ENCODE measurements at places on chromosomes 16 and 17. TPM values are rescaled to one million over a fixed set of nuclear protein-coding genes. Genes with fewer than 3 reads are reported as not detected.

- DNase-seq = no peak
Measured at GRCh38 chr16:166375-167121, 770 bp downstream of the HBM start.

DNA sequence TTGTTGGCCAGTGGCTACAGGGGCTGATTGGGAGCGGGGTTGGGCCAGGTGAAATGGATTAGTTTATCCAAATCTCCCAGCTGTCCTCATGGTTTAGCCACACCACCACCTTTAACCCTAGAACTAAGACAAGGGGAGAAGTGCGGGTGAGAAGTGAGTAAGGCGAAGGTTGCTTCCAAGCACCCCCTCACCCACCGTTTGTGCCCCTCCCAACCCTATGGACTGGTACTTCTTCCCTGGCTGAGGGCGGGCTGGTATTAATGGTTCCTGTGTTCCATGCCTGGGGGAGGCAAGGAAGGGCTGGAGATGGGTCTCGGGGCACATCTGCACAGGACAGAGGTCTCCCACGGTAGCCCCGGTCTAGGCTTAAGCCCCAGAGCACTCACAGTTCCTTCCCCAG is 25.1 kb downstream of the NT5M start:
- DNase-seq = no peak

- no peak for DNase-seq
Measured at GRCh38 chr17:7720125-7720524, 2.6 kb downstream of the DNAH2 start.

GRCh38 chr17:70865993-70866804 is 696.9 kb downstream of the KCNJ2 start:
- DNase-seq = no peak

- DNase-seq = no peak
Measured at GRCh38 chr17:19286751-19287341, 49.7 kb downstream of the EPN2 start.

DNA sequence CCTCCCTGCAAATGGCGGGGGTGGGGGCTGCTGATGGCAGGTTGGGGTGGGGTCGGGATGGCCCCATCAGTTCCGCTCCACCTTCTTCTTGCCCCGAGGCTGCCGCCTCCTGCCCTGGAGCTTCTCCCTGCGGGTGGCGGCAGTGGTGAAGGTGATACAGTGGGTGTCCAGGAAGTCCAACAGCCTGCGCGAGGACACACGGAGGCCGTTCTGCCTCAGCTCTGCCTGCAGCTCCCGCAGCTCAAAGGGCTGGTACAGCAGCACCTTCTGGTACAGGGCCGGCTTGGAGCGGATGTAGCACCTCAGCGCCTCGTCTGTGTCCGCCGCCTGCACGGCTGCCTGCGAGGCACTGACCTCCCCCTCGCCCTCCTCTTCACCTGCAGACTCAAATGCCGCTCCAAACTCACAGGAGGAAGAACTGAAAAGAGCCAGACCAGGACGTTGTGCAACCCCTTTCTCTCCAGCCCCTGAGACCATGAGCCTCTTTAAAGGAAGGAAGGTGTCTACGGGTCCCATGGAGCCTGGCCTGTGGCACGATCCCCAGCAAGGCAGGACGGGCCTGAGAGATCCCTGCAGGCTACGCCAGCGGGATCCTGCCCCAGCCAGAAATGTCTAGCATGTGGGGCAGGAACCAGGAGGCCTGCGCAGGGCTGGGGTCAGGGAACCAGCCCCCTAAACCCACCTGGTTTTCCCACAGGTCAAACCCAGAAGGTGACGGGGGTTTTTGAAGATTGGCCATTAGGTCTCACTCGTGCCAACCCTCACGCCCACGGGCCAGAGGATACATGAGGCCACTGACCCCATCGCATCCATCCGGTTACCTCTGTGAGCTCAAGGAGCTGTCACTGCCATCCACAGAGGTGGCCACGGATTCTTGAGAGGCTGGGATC is 5.3 kb upstream of the NLRC3 start:
- DNase-seq = no peak

DNA sequence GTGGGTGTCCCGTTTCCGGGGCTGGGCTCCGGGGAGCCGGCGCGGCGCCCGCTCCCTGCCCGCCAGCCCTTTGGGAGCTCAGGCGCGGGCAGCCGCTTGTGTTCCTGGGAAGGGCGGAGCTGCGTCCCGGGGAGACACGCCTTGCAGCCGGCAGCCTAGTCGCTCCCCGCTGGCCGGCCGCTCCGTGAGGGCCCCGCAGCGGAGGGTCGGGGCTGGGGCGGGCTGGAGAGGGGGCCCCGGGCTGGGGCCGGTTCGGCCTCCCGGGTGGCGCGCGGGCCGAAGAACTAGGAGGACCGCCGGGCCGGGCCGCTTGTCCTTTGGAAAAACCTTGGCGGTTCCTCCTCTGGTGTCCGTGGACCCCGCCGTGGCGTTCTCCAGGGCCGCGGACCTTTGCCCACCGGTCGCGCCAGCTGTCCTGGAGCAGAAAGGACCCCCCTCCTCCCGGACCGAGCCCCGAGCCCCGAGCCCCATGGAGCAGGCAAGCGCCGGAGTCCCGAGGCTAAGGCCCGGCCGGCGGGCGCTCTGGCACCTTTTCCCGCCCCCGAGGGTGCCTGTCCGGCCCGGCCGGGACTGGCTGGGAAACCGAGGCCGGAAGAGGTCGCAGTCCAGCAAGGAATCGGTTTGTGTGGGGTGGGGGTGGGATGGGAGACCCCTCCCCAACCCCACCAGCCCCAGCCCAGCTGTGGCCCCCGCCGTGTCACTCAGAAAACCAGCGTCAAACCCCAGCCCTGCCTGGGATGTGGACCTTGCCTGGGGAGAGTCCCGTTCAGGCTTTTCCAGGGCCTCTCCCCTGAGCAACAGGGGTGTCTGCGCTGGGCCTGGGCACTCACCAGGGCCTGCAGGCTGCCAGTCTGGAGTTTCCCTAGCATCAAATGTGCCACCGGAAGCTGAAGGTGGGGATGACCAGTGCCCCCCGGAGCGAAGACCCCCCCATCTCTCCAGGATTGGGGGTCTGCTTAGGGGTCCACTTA is 6.8 kb upstream of the TBC1D3B start:
- DNase-seq = peak; percentile 39

DNA sequence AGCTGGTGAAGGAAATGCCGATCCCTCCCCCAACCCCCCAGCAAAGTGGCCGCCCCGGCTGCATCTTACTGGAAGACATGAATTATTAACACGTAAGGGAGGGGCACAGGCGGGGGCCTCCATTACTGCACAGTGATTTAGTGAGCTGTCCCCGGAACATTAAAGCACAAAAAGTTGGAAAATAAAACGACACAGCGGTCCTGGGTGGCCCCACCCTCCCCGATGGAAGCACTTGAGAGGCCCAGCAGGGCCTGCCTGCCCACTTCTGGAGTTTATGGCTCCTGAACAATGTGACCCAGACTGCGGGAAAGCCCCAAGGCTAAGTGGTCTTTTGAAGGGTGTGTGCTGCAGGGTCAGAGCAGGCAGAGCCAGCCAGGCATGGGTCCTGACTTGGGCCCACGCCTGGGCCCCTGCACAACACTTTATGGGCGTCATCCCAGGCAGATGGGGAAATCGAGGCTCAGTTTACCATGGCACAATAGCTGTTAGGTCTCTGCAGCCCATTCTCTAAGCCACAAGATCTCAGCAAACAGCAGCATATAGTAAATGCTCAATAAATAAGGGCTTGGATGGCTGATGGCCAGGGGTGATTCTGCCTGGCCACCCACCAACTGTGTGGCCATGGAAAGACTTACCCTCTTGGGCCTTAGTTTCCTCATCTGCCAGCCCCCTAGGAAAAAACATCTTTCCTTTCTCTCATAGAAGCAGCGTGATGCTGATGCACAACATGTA is 22.8 kb downstream of the CCDC102A start:
- no peak for DNase-seq

DNA sequence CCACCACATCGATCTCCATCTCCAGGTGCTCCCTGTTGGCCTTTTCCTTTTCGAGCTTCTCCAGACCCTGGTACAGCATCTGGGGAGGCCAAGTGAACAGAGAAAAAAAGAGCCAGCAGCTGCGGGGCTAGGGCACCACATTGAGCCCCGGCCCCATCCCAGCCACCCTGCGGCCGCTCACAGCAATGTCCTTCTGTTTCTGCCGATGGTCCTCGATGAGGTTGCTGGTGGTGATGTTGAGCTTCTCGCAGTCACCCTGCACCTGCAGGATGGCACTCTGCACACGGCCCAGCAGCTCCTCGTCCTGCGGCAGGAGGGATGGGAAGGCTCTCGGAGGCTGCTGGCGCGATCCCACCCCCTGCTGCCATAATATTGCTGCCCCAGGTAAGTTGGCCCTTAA is 15.5 kb downstream of the UBALD2 start:
- DNase-seq = no peak

DNA sequence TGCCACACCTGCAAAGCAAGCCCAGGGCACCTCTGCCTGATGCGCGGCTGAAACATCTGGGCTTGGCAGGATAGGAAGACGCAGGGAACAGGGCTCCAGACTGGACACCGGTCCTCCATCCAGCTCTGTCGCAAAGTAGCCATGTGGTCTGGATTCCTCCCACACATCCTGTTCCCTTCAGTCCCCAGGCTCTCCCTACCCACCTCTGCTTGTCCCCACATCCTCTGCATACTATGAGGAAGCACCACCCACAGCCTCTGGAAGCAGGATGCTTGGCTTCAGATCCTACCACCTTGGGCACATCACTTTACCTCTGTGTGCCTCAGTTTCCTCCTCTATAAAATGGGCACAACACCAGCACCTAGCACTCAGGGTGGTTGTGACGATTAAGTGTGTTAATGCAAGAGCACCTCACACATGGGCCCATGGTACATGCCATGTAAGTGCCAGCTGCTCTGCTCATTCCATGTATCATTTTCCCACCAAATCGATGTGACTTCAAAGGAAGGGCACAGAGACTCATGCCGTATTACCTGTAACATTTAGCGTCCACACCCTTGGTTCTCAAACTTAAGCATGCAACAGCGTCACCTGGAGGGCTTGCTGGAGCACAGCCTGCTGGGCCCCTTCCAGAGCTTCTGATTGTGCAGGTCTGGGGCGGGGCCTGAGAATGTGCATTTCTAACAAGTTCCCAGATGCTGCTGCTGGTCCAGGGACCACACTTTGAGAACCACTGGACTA is 138.6 kb upstream of the SDK2 start:
- no peak for DNase-seq

DNA sequence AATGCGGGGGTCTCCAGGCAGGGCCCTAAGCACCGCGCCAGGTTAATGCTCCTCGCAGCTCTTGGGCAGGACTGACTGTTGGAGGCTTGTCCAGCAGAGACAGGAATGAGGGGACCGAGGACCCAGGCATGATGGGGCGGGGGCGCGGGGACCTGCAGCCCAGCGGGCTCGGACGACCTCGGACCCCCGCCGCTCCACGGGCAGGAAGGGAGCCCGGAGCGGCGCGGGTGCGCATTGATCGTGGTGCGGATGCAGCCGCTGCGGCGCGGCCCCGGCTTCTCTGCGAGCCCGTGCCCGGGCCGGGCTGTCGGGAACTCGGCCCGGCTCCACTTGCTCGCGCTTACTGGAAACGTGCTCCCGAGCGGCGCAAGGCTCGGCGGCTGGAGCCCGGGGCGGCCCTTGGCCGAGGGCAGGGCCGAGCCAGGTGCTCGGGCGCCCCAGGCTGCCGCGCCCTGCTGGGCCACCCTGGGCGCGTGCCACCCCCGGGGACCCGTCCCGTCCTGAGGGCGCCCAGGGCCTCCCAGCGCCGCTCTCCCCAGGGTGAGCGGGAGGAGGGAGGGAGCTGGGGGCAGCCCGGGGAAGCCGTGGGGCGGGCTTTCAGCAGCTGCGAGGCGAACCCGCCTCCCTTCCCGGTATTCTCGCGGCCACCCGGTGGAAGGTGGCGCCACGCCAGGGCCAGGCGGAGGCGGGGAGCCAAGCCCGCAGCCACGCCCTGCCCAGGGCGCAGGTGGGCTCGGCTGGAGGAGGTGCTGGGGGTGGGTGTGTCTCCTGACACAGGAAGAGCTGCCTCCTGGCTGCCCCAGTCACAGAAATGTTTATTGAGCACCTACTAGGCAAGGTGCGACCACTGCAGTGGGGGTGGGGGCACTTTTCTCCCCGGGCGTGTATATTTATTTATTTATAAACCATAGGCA is 45.9 kb downstream of the SOCS3 start:
- peak; percentile 70 for DNase-seq

DNA sequence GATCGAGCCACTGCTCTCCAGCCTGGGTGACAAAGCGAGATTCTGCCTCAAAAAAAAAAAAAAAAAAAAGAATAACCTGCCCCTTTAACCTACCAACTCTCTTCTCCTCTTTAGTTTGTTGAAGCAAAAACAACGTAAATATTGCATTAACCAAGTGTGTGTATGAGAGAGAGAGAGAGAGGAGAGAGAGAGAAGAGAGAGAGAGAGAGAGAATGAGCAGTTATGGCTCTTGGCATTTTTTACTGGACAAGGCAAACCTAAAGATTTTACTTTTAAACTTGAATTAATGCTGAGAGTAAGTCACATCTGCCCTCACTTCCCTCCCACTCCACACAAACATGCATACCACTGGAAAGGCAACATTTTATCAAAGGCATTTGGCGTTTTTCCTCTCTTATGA is 3.0 kb upstream of the SLFN5 start:
- DNase-seq = no peak

Gene PRR15L
- not detected for total RNA-seq

Gene COL1A1
- total RNA-seq = 12.6 TPM

Gene NPIPA7
- not detected for total RNA-seq

Gene SULT1A2
- not detected for total RNA-seq

Gene HCRT
- not detected for total RNA-seq

Gene NT5M
- 3.1 TPM for total RNA-seq

Measured in dermis blood vessel endothelial cell (primary cell).